Subcutaneous preadipocyte (primary cell): ENCODE measurements at places on chromosomes 16 and 17. TPM values are rescaled to one million over a fixed set of nuclear protein-coding genes. Genes with fewer than 3 reads are reported as not detected.

The KRT17 gene
- total RNA-seq: 1.2 and 1.8 TPM in 2 replicates

The ACSF2 gene
- total RNA-seq: 10.0 and 15.4 TPM in 2 replicates

The PHLPP2 gene
- 8.1 and 16.2 TPM in 2 replicates for total RNA-seq

The CYGB gene
- total RNA-seq: 13.9 and 19.1 TPM in 2 replicates

The CACNG3 gene
- not detected in 2 replicates for total RNA-seq

The C16orf74 gene
- 1.5 and 6.5 TPM in 2 replicates for total RNA-seq

The C16orf54 gene
- total RNA-seq: not detected in 2 replicates

The WNK4 gene
- total RNA-seq: 0.59 TPM in 1 of 2 replicates, not detected in the other

The CIAO2B gene
- total RNA-seq: 92.9 and 125 TPM in 2 replicates

The PLA2G10 gene
- not detected in 2 replicates for total RNA-seq

The TRPV3 gene
- 1.1 and 1.4 TPM in 2 replicates for total RNA-seq

The DNAI2 gene
- not detected in 2 replicates for total RNA-seq

The CD7 gene
- 0.39 TPM in 1 of 2 replicates, not detected in the other for total RNA-seq

The IL21R gene
- 2.6 and 4.7 TPM in 2 replicates for total RNA-seq

The HBA1 gene
- not detected in 2 replicates for total RNA-seq

The C1QTNF8 gene
- total RNA-seq: not detected in 2 replicates

The SALL1 gene
- 1.1 and 1.8 TPM in 2 replicates for total RNA-seq

The KRT36 gene
- total RNA-seq: not detected in 2 replicates

The OR3A3 gene
- total RNA-seq: not detected in 2 replicates

The HAP1 gene
- not detected in 2 replicates for total RNA-seq

The DNAH2 gene
- 0.37 and 0.39 TPM in 2 replicates for total RNA-seq
